ENCODE measurements at places on chromosomes 4 and X. TPM values are rescaled to one million over a fixed set of nuclear protein-coding genes. Genes with fewer than 3 reads are reported as not detected.

- DNase-seq, result no peak
Observed at GRCh38 chr4:171644430-171645057, 168.7 kb upstream of the GALNTL6 start.

- peak; percentile 91 for DNase-seq
Observed at GRCh38 chrX:108091264-108091877, at the start of the genes ATG4A and PSMD10. Gene ATG4A, plus strand, starts transcription at chrX:108091778. Its CDS starts 49 bp downstream, at chrX:108091827. Gene PSMD10, minus strand, starts transcription at chrX:108091542. Its CDS starts 22 bp downstream, at chrX:108091520.

DNA sequence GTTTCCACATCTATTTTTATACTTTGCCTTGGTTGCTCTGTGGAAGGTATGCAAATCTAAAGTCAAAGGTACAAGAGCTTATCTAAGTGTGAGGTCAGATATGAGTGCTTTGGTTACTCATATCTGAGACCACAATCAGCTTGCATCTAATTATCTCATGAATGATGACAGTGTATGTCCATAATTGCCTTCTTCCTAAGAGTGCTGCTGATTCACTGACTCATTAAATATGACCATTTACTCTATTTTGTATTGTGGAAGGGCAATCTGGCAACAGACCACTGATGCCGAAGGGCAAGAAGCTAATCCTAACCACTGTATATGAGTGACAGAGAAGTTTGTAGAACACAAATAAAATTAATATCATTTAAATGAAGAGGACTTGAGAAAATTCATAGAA is 1190.2 kb upstream of the AGA start:
- no peak for DNase-seq

- DNase-seq, result no peak
Observed at GRCh38 chr4:128757712-128758111, 51.8 kb upstream of the JADE1 start.

- DNase-seq, result no peak
Observed at GRCh38 chr4:163804001-163804400, 309.5 kb downstream of the TMA16 start.

DNA sequence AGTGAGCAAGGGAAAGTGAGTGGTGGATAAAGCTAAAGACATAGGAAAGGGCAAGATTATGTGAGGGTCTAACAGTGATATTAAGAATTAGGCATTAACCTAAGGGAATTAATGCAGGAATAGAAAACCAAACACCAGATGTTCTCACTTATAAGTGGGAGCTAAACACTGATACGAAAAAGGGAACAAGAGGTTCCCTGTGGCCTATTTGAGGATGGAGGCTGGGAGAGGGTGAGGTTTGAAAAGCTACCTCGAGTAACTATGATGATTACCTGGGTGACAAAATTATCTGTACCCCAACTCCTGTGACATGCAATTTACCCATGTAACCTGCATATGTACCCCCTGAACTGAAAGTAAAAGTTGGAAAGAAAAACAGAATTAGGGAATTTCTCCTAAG is 79.0 kb downstream of the ANXA3 start:
- no peak for DNase-seq

GRCh38 chr4:173039617-173040577 is 128.7 kb upstream of the GALNT7 start:
- no peak for DNase-seq

DNA sequence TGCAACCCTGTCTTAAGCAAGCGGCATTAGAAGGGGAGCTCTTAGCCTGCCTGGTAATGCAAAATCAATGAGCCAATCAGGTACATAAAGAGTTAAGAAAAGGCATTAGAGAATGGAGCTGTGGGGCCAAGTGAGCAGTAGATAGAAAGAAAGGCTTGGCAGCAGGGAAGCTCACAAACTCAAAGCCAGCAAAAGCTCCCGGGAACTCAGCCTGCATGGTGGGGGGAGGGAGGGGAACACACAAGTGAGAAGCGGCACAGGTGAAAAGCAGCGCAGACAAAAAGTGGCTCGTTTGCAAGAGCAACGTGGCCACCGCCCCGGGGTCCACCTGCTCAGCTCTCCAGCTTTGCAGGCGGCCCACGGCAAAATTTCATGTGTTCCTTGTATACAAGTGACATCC is 818.5 kb downstream of the FAM133A start:
- DNase-seq, result no peak

- no peak for DNase-seq
Observed at GRCh38 chrX:72306085-72306801, 529 bp upstream of the CITED1 start.

- DNase-seq, result no peak
Observed at GRCh38 chrX:103437147-103437873, 61.0 kb downstream of the BEX3 start.

DNA sequence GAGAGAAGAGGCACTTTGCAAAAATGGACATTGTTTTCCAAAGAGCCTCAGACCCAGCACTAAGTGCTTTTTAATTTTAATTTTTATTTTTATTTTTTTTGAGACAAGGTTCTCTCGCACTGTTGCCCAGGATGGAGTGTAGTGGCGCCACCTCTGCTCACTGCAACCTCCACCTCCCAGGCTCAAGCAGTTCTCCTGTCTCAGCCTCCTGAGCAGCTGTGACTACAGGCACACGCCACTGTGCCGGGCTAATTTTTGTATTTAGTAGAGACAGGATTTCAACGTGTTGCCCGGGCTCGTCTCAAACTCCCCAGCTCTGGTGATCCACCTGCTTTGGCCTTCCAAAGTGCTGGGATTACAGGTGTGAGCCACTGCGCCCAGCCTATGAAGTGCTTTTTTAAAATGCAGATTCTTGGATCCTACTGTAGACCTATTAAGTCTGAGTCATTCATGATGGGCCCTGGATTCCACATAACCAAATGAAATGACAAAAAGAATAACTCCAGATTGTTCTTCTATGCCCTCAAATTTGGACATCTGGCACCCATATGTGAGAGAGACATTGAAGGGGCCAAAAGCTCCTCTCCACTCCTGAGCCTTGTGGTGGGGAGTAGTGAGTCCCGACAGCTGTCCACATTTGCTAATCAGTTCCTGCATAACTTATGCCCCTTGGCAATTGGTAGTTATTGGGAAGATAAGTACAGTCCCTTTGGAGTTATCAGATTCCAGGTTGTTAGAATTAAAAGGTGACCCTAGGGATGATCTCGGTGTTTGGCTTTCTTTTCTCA is 3.6 kb downstream of the NOCT start:
- no peak for DNase-seq

DNA sequence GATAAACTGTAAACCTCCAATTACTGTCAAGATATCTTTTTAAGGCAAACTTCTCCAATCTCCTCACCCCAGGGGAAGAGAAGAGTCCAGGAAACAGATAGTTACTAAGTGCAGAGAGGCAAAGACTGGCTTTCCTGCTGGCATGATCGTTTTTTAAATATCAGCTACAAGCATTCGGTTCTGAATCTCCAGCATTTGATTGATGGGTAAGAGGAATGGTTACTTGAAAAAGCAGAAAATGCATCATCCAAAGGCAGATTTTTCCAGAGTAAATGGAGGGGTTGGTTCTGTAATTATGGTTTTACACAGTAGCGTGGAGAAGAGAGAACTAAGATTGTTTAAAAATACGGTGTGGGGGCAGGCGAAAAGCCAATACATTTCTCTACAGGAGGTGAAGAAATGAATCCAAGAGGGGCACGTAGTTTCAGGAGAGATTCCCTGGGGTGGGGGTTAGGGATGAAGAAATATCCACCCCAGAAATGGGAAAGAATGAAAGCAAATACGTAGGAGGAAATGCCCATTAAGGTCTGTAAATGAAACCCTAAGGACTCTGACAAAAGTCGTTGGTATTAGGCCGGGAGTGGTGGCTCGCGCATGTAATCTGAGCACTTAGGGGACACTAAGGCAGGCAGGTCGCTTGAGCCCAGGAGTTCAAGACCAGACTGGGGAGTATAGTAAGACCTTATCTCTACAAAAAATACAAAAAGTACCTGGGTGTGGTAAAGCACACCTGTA is 248.3 kb downstream of the DHRSX start:
- DNase-seq, result no peak

GRCh38 chr4:38322714-38323113 is 341.3 kb upstream of the KLF3 start:
- no peak for DNase-seq

DNA sequence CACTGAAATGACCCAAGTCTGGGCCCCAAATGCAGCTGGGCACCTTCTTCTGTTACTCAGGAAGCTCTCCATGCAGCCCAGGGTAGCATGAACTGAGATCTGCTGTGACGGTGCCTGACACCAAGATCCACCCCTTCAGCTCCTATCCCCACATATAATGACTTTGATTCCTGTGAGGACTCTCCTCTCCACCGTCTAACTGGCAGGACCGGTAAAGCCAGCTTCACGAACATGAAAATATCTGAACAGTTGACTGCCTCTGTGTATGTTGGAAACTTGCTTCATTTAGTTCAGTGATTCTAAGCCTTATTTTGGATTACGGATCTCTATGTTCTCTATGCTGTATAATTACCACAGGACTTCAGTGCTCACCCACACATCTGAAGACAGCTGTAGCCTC is 115.5 kb upstream of the TMEM150C start:
- no peak for DNase-seq

GRCh38 chr4:917466-917865 is 14.7 kb downstream of the GAK start:
- DNase-seq, result no peak

The CD99L2 gene
- polyA plus RNA-seq, result 37.4 TPM

The HPSE gene
- polyA plus RNA-seq, result 0.25 TPM

The MID1 gene
- polyA plus RNA-seq, result 22.2 TPM

The FRAS1 gene
- 5.0 TPM for polyA plus RNA-seq
